Mesenteric fat pad (tissue), 1 donor: ENCODE measurements at places on chromosomes 1 and 21. TPM values are rescaled to one million over a fixed set of nuclear protein-coding genes. Genes with fewer than 3 reads are reported as not detected.

VSIG8 gene
- total RNA-seq, result not detected

- no peak for DNase-seq
These were observed 4.7 kb downstream of the ZNF648 start for GRCh38 chr1:182056601-182057366.

DNA sequence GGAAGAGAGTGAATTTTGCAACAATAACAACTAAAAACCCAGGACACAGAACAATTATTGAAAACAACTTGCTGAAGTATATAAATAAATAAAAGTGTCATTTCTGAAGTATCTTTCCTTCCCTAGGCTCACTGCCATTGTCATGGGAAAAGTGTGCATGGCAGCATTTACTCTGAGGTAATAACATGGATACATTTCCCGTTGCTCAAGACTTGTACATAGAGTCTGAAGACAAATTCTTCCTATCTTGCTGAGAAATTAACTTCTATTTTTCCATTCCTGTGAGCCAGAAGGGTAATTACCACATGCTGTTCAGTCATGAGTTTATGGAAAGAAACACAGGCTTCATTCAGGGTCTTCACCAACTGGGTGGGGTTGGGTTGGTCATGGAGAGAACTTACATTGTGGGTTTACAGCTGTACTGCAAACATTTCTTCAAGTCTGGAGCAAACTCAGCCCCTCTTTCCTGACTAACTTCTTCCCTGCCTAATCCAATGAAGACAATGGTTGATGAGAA, 32.2 kb downstream of the ST6GALNAC3 start:
- DNase-seq, result no peak

GRCh38 chr1:27149762-27150113, 5.2 kb downstream of the SLC9A1 start:
- no peak for DNase-seq

DNA sequence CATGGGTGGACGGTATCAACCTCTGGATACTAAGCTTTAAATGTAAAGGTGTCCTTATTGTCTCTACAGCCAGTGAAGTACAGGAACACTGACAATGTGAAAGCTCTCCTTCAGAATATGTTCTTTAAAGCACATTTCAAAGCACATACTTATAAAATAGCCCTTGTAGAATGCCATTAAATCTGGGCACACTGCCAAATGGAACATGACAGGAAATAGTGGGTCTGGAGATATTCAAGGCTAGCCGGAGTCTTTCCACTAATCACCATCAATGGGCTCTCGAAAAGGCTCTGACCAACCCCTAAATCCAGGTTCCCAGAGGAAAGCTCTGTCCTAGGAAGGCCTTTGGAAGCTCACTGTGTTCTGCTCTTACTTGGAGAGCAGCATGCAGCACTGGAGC, 46.6 kb downstream of the PLD5 start:
- no peak for DNase-seq
